ENCODE measurements at places on chromosomes 16 and 17.
A peak's percentile ranks its signal among the peaks of the same experiment; 100 is the strongest.

- peak; percentile 32 for DNase-seq
These were observed 8.0 kb downstream of the TSR3 start for GRCh38 chr16:1343428-1344242.

DNA sequence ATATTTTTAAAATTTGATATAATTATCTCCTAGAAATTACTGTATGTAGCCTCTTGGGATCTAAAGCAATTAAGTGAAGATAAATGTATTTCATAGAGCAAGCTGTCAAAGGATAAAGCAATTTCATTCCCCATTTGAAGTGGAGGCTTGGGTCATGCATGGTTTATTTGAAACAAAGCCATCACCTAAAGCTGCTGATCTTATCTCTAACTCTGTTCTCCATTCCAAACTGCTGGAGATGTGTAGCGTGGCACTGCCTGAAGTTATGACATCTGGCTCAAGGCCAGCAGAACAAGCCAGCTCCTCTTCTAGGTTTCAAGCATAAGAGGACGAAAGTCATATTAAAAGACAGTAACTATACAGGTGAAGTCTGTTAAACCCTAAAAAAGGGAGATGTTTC is 83.9 kb downstream of the HIC1 start:
- no peak for DNase-seq

- peak; percentile 46 for DNase-seq
These were observed 530 bp downstream of the GSG1L start for GRCh38 chr16:28062847-28063521.

GRCh38 chr16:11020792-11021551 is 76.6 kb downstream of the CLEC16A start:
- DNase-seq, result no peak

DNA sequence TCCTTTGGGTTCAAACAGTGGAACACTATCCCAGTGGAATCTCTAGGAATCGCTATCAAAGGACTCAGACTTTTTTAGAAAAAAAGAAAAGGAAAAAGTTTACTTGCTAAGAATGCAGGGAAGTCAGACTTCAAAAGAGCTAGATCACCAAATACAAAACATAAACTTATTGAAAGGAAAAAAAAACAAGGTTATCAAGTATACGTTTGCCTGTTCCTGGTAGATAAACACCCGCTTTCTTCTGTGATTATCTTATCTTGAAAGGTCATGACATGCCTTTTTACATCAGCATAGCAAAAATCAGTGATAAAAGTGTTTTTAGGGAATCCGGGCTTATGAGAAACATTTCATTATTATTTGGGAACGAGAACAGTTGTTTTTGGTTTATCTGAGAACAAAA is 129.3 kb upstream of the TMEM97 start:
- no peak for DNase-seq

DNA sequence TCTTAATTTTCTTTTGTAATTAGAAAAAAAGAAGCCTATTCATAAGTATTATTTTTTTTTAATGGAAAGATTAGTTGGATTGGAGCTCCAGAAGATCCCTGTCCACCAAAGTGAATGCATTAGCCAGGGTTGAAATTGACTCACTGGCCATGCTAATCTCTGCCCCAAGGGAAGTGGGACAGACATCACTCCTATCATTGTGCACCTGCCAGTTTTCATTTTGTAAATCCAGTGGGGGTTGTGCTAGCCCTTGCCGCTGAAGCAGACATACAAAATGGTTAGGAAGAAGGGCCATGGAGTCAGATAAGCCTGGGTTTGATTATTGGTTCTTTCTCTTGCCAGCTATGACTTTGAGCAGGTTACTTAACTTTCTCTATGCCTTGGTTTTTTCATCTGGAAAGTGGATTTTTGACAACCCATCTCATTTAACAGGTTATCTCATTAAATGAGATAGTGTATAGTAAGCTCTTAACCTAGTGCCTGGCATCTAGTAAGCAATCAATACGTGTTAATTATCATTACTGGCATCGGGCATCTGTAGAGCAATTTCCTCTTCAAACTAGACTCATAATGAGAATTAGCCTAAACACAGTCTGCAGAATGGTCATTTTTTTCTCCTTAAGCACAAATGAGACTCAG is 216.9 kb downstream of the IRX3 start:
- DNase-seq, result no peak

DNA sequence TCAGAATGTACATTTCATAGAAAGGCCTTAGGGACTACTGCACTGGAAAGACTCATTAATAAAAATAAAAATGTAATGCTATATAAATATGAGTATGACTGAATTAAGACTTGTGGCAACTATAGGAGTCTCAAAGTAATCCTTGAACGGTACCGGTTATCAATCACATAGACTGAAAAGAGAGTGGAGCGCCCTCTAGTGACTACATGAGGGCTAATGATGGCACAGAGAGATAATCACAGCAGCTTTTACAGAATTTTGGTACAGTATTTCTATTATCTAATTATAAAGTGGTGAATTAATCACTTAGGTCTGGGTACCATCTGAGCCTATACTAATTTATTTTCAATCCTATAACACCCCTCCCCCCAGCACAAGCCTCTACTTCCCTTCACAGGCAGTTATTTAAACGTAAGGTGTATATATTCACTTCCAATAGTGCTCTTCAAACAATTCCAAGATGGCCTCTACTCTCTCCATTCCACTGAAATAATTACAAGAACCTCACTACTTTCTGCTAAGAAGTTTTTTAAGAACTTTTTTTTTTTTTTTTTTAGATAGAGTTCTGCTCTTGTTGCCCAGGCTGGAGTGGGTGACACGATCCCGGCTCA is 40.7 kb upstream of the ANKFY1 start:
- DNase-seq, result peak; percentile 77

DNA sequence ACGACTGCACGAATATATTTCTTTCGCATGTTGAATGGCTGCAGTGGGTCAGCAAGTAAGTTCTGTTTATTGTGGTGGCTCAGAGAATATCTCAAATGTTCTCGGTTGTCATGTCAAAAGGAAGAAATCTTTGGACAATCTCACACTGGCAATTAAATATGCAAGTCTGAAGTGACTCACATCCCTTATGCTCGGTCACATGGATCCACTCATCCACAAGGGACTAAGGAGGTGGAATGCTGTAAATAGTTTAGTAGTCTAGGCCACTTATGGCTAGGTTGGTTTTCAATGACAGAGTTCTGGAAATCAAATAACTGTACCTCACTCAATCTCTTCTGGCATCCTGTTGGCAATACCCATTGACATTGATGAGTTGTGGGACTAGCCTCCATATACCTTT is 33.0 kb upstream of the PMP22 start:
- no peak for DNase-seq

DNA sequence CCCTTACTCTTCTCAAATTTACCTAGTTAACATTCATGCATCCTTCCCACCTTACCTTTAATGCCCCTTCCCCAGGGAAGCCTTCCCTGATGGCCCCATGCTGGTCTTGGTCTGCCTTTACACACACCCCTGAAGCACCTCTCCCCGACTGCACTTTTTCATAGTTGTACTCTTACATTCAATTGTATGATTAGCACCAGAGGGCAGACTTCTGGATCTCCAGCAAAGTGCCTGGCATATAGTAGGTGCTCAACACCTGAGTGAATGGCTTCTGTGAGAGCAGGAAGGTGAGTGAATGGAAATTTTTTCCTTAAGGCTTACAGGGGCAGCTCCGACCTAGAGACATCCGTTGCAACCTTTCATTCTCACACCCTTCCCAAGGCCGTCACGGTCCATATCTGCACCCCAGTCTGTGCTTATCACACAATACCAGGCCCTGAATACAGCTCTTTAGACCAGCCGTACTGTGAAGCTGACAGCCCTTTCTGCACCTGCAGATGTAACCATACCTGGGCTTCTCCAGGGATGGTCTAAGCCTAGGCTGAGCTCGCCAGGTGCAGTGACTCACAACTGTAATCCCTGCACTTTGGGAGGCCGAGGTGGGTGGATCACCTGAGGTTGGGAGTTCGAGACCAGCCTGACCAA is 4.4 kb downstream of the PGAP3 start:
- no peak for DNase-seq

DNA sequence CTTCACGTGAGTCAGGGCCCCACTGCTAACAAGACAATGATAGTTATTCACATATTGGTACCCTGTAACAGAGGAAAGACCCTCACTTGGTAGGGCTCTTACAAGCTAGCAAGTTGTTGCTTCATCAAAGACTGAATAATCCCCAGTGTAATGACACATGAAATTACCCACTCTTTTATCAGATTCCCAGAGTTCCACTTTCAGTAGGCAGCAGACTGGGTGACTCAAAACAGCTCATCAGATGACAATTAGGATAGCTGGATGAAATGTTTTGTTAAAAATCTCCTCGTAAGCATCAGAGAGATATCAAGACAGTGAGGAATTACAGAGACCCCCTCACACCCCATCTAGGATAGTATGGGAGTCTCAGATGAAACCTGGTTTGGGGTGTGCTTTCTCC is 6.8 kb upstream of the OR1E2 start:
- DNase-seq, result no peak

GRCh38 chr17:35167666-35168065 is 20.0 kb downstream of the UNC45B start:
- no peak for DNase-seq

- peak; percentile 31 for DNase-seq
These were observed 58.5 kb downstream of the XYLT1 start for GRCh38 chr16:17412221-17412620.

DNA sequence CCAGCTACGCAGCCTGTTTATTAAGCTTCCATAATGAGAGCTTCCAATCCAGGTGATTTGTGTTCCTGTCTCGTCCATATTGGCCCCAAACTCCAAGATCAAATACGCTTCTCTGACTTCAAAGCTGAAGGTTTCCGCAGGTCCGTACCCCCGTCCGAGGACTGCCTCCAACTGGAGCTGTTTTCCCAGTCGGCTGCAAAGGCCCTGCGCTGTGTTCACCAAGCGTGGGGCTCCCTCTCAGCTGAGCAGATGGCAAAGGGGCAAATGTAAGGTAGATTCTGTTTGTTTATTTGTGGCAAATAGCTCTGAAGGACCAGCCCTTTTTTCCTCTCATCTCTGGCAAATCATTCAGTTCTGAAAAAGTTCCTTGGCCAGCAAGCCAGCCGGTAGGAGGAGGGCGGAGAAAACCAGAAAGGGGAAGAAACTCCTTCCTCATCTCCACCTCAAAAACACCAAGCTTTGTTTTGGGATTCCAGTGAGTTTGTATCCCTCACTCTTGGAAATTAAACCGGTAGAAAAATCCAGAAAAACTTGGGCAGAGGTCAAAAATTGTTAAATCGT is 35.2 kb downstream of the NXN start:
- DNase-seq, result no peak

GRCh38 chr17:63276821-63277220 is 169.3 kb downstream of the CYB561 start:
- DNase-seq, result no peak

- DNase-seq, result no peak
These were observed 218.6 kb upstream of the CDH8 start for GRCh38 chr16:62254847-62255246.

- DNase-seq, result peak; percentile 95
These were observed at the start of gene STARD3 for GRCh38 chr17:39636927-39637736. Gene STARD3 (plus strand): TSS chr17:39637144. CDS start chr17:39653532, 16,388 bp downstream.

DNA sequence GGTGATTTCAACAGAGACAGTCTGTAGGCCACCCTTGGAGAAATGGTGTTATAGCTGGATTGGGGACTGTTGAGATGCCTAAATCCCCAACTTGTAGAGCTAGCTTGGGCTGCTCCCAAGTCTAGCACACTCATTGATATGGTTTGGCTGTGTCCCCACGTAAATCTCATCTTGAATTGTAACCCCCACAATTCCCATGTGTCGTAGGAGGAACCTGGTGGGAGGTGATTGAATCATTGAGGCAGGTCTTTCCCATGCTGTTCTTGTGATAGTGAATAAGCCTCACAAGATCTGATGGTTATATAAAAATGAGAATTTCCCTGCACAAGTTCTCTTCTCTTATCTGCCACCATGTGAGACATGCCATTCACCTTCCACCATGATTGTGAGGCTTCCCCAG is 536.0 kb downstream of the CDH13 start:
- DNase-seq, result no peak

DNA sequence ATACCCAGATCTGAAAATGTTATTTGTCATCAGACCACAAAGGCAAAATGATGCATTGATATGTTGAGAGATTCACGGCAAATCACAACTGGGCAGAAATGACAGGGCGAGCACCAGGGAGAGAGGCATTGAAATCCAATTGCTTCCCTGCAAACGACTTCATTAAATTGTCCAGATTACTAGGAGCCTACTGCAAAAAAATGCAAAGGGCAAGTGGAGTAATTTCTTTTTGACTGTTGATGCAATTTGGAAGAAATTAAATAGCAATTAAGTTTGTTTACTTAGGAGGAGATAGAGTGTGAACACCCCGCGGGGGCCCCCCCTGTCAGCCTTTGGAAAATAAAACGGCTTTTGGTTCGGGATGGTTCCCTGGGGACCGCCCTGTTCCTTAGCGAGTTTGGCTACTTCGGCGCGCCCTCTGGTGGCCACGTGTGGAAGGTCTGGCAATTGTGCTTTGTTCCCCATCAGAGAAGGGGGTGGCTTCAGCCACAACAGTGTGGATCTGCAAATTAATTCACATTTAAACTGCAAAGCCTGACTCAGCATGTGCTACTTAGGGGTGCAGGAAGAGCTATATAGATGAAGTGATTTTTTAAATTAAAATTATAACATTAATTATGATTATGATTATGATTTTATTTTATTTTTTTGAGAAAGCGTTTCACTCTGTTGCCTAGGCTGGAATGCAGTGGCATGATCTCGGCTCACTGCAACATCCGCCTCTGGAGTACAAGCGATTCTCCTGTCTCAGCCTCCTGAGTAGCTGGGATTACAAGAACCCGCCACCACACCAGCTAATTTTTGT is 14.5 kb upstream of the TMC7 start:
- DNase-seq, result peak; percentile 87

DNA sequence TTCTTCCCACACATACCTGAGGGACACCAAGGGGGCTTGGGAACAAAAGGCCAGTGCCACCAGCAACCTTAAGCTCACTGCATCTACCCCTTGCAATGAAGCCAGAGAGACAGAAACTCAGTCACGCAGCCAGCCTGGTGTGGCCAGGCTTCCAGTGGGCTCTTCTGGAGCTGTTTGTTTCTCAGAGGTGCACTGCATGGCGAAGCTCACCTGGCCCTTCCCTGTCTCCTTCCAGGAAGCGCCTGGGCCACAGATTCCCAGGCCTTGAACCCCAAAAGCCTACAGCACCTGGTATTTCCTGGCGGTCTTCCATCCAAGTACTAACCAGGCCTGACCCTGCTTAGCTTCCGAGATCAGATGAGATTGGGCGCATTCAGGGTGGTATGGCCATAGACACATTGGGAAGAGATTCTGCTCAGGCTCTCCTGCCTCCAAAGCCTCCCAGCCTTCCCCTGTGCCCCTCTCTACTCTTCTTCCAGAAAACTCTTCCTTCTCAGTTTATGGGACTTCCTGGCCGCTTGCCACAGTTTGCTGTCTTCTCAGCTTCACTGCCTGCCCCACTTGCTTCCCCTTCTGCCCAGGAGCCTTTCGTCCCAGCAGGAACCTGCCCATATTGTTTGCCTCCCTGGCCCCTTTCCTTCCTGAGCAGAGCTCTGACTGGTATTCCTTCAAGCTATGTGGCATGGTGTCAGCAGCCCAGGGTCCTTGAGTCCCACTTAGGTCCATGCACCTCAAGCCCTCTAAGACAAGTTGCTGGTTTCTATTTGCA is 1.6 kb downstream of the CISD3 start:
- DNase-seq, result no peak

- DNase-seq, result peak; percentile 8
These were observed 4.2 kb downstream of the ABHD15 start for GRCh38 chr17:29562615-29563014.
